ENCODE measurements at places on chromosomes 13 and 19.
A peak's percentile ranks its signal among the peaks of the same experiment; 100 is the strongest.

DNA sequence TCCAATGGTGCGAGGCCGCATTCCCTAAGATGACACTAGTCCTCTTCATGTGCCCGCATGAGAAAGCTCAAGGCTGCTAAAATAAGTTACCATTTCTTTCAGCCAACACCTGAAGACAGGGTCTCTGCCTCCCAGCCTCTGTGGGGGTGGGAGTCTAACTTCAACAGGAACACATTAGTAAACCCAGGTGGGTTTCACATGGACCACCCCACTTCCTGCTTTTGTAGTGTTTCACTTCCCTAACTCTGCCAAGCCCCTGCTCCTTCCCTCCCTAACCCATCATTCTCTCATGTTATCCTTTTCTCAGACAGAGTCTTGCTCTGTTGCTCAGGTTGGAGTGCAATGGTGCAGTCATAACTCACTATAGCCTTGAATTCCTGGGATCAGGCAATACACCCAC lies 783.6 kb downstream of the UQCRFS1 start:
- DNase-seq: no peak

DNA sequence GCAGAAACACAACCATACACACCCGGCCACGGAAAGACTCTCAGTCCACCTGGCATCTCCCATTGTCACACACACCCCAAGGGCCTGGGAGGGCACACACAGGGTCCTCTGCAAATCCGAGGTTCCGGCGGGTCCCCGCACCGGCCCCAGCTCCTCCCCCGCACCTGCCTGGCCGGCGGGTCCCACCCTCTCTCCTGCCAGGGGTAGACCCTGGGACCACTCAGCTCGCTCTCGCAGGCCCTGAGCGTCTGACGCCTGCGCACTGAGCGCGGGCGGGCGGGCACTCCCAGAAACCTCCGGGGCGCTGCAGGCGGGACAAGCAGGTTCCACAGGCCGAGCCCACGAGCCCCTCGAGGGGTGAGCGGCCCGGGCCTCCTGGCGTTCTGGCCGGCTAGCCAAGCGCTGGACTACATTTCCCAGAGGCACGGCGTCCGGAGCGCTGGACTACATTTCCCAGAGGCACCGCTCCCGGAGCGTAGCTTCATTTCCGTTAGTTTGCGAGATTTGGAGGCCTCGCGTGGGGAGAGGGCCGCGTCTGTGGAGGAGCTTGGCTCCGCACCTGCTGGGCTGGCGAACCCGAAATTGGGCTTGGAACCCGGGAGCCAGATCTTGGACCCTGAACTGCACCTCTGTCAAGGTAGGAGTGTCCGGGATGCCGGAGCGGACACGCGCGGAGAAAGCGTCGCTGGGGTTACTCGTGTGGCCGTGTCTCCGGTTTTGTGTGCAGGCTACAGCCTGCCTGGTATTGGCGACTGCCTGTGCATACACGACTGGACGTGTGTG lies at the start of gene ZNF420:
ZNF420 (plus strand) TSS at position 500 of the 783 bp plus-strand sequence. CDS start 10,686 bp downstream, outside the sequence.
- DNase-seq: peak; percentile 99

- peak; percentile 5 for DNase-seq
Measured at GRCh38 chr13:90732049-90732448, 615.4 kb upstream of the MIR17HG start.

GRCh38 chr13:49503951-49504350 lies 8.2 kb downstream of the PHF11 start:
- DNase-seq: no peak

- DNase-seq: no peak
Measured at GRCh38 chr13:73578251-73578875, 519.6 kb downstream of the KLF5 start.

All from NCI-H524 (cell line).